ENCODE measurements at places on chromosomes 11 and 22.
A peak's percentile ranks its signal among the peaks of the same experiment; 100 is the strongest.

DNA sequence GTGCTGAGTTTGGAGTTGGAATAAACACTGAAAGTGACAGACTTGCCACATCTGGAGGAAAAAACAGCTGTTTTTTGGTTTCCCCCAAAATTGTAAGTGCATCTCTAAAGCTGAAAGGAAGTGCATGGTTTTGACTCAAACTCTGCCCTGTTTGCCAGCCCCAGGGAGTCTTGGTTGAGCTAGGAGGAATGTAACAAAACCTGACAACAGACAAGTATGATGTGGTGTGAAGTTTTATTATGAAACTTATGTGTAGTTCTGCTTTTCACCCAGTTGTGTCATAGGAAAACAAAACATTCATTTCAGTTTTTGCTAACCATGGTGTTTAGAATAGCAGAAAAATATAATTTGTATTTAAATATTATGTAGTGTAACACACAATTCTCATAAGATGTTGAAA, 31.7 kb upstream of the PDE3B start:
- no peak for DNase-seq

DNA sequence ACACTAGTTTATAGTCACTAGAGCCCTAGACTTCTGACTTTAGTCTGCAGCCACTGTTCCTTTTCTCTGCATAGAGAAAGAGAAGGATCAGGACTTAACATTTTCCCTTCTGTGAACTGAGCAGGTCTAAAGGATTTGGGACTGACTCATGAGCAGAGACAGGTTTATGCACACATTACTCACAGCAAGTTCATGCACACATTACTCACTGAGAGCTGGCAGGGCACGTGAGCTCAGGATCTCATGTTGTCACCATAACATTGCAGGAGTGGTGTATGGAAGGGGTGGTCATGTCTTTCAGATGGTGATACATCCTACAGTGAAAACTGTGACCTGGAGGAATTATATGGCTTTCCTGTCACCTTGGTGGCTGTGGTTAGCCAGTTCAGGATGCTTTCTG, 56.4 kb downstream of the CEP164 start:
- DNase-seq, result no peak

GRCh38 chr11:72001285-72001684, 2.6 kb downstream of the IL18BP start:
- DNase-seq, result no peak

DNA sequence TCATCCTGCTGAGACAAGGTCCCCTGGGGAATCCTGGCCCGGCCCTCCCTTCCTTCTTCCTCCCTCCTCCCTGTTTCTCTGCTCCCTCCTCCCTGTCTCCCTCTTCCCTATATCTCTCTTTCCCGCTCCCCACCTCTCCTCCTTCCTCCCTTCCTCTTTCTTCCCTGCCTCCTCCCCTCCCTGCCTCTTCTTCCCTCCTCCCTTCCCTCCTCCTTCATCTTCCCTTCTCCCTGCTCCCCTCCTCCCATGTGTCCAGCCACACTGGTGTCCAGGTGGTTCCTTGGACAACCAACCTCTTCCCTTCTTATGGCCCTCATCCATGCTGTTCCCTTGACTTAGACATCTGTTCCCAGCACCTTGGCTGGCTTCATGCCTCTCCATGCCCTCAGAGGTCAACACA, 258.1 kb downstream of the MN1 start:
- DNase-seq, result no peak

DNA sequence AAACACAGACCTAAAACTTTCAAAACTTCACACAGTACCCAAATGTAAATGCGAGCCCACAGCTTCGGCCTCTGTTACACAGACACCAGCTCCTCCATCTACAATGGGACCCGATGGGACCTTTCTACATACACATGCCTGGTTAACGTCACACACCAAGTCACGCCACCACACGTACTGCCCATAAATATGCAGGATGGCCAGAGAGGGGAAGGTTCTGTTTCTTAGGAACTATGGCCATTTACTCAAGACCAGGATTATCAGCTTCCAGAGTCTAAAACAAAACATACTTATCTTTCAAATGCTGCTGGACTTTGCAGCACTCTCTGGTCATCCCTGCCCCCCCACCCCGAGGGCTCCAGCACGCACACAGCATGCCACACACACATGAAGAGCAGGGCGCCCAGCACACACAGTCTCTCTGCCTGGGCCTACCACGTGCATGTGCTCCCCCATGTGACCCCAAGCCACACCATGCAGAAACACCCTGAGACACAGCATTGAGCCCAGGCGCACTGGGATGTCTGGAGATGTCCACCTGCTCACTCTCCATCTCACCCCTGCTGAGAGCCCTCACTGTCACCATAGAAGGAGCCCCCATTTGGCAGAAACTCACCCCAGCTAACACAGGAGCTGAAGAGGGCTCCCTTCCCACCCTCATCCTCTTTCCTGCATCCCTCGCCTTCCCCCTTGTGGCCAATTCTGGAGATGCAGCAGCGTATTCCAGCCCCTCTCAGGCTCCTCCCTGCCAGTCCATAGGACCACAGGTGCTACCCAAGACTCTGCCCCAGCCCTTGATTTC, 61.8 kb downstream of the SLC22A12 start:
- DNase-seq, result peak; percentile 51

- DNase-seq, result no peak
Observed at GRCh38 chr22:17783312-17783711, 9.0 kb upstream of the BID start.

- DNase-seq, result no peak
Observed at GRCh38 chr11:117827521-117828511, 3.3 kb upstream of the FXYD2 start.

DNA sequence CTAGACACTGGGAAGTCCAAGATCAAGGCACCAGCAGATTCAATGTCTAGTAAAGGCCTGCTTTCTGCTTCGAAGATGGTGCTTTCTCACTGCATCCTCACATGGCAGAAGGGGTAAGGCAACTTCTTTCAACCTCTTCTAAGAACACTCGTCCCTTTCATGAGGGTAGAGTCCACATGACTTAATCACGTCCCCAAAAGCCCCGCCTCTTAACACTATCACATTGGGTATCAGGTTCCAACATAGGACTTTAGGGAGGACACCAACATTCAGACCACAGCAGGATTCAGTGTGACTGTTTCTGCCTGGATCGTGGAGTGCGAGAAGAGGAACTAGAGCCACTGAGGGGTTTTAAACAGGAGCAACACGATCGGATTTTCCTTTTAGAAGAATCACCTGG, 3.7 kb upstream of the TIRAP start:
- DNase-seq, result no peak

DNA sequence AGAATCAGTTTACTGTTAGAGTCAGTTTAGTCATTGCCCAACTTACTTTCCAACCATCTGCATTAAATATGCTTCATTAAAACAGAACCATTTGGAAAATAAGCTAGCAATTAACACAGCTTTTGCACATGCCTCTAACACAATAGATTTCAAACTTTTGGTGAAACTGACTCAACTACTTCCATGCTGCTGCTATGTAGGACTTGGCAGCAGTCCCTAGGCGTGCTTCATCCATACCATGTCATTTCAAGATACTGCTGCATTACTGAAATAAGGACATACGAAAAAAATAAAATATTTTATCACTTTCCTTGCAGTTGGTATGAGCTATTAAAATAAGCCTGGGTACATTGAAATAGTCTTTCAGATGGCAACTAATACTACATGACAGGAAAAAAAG, 65.5 kb upstream of the SOX6 start:
- DNase-seq, result no peak

- DNase-seq, result no peak
Observed at GRCh38 chr11:34203377-34203871, 98.0 kb downstream of the NAT10 start.

DNA sequence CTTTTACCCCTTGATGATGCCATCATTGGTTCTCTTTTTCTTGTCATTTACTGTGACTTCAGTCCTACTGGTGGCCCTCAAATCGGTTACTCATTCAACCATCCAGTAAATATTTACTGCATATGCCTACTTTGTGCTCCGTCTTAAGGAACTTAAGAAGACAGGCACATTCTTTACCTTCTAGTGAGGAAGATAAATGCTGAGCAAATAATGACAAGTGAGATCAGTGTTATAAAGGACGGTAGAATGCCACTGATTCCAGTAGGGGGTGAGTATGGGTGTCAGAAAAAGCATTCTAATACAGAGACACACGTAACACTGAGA, 1.6 kb downstream of the ANKRD42 start:
- no peak for DNase-seq

- no peak for DNase-seq
Observed at GRCh38 chr11:77400271-77400670, 73.6 kb downstream of the PAK1 start.

DNA sequence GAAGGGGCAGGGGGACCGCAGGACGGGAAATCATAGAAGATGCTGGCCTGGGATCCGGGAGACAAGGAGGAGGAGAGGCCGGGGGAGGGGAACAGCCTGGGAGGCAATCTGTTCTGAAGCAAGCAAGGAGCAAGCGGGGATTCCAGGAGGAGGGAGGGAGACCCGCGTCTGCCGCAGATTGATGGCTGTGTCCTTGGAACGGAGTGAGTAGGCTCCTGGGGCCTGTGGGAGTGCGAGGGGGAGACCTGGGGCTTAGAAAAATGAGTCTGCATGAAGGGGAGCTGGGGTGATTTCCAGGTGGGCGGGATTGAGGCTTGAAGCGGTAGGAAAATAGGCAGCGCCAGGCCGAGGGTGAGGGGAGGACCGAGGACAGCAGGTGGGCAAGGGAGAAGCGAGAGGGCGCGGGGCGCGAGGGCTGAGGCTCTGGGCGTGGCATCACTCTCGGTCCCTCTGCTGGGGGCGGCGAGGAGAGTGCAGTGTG, 1.6 kb upstream of the LRRC55 start:
- no peak for DNase-seq

GRCh38 chr11:9700105-9700801, 36.4 kb downstream of the SWAP70 start:
- DNase-seq, result no peak

- no peak for DNase-seq
Observed at GRCh38 chr22:21047035-21047661, 1.4 kb downstream of the LRRC74B start.

- DNase-seq, result no peak
Observed at GRCh38 chr22:29904020-29904419, 21.0 kb downstream of the MTMR3 start.

GRCh38 chr11:17528181-17528691, 16.0 kb downstream of the USH1C start:
- peak; percentile 4 for DNase-seq

GRCh38 chr11:36177836-36178235, 111.4 kb downstream of the COMMD9 start:
- DNase-seq, result no peak

DNA sequence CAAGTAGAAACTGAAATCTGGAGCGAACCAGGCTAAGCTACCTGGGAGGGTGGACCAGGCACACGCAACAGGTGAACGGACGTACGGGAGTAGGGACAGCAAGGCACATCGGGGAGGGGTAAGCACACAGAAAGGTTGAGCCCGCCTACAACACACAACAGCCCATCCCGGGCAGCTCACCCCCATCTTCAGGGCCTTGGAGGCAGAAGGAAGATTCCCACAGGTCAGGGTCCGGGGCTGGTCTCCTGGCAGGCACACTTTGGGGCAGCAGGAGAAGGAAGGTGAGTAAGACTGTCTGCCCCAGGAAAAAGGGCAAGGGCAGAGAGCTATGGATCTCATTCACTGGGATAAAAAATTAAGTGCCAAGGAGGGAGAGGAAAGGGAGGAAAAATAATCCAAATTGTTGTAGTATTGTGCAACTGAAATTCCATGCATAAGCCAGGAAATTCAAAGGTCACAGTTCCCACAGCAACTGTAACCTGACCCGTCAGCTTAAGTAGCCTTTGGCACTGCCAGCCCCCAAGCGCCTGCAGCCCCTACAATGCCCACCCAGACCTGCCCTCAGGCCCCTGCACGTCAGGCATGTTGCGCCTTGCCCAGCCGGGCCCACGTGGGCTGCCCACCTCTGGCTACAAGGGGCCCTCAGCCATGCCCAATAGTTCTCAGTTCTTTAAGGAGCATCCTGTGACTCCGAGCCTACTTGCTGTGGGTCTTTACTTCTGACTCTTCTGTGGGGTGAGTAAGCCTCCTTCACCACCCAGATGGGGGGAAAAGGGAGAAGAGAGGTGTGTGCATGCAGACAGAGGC, 51.8 kb downstream of the MICAL3 start:
- DNase-seq, result no peak

DNA sequence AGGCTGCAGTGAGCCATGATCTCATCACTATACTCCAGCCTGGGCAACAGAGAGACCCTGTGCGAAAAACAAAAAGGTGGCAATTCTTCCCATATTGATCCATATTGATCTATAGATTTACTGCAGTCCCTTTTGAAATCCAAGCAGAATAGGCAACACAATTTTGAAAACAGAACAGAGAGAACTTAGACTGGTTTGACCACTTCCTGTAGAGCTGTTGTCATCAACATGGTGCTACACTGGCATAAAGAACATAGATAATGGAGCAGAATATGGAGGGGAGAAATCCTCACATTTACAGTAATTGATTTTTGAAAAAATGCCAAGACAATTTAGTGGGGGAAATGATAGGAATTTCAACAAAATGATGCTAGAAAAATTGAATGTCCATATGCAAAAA, 34.1 kb downstream of the GRK3 start:
- no peak for DNase-seq

- DNase-seq, result no peak
Observed at GRCh38 chr11:117830072-117830471, 5.5 kb upstream of the FXYD2 start.

DNA sequence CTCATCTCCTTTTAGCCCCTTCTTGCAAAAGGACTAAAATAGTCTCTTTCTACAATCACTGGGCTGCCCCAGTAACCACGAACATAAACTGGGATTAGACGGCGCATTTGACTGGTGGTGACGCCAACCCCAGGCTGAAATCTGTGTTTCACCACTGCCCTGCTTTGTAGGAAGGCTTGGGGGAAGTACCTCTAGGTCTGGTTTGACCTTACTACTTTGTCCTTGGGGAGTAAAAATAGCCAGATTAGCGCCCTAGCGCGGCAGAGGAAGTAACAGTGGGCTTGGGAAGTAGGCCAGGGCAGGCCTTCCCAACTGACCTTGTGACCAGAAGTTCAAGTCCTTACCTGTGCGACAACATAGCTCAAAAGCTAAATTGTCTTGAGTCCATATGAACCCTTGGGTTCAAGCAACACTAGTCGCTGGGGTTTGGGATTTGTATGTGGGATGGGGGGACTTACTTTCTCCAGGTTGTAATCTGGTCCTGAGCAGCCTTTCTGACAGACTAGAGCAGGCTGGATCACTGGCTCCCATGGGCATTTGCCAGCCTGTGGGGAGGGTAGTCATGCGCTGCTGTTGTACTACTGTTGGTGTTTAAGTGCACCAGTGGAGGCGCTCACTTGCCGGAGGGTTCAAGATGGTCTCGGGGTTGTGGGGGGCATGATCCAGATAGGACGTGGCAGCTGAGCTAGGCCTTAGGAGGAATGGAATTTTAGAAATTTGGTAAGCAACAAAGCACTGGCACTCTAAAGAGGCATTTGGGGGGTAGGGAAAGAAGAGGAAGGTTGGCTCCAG, 953 bp upstream of the PACS1 start:
- no peak for DNase-seq

GRCh38 chr22:23315341-23315917, 135.1 kb downstream of the BCR start:
- peak; percentile 25 for DNase-seq

GRCh38 chr11:92511522-92512203, 287.0 kb downstream of the FAT3 start:
- DNase-seq, result no peak
